ENCODE measurements at places on chromosomes 16 and 17.
A peak's percentile ranks its signal among the peaks of the same experiment; 100 is the strongest.

GRCh38 chr16:12682432-12683165, 121.1 kb downstream of the CPPED1 start:
- no peak for DNase-seq

GRCh38 chr17:17457680-17458079, 19.1 kb upstream of the MED9 start:
- no peak for DNase-seq

DNA sequence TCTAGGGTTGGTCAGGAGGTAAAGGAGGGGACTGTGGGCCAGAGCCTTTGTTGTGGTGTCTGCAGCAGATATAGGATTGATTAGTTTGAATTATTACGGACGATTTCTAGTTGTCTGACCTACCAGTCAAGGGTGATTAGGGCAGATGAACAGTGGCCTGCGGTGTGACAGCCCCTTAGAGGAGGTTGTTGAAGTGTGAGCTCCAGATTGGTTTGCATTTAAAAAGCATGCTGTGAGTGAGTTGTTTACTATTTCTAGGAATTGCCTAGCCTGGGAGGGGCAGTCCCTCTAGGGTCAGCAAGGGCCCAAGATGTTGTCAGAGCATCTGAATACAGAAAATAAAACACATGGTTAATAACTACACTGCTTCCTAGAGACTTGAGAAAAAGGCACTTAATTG, 108.8 kb downstream of the ARHGAP44 start:
- DNase-seq: no peak

DNA sequence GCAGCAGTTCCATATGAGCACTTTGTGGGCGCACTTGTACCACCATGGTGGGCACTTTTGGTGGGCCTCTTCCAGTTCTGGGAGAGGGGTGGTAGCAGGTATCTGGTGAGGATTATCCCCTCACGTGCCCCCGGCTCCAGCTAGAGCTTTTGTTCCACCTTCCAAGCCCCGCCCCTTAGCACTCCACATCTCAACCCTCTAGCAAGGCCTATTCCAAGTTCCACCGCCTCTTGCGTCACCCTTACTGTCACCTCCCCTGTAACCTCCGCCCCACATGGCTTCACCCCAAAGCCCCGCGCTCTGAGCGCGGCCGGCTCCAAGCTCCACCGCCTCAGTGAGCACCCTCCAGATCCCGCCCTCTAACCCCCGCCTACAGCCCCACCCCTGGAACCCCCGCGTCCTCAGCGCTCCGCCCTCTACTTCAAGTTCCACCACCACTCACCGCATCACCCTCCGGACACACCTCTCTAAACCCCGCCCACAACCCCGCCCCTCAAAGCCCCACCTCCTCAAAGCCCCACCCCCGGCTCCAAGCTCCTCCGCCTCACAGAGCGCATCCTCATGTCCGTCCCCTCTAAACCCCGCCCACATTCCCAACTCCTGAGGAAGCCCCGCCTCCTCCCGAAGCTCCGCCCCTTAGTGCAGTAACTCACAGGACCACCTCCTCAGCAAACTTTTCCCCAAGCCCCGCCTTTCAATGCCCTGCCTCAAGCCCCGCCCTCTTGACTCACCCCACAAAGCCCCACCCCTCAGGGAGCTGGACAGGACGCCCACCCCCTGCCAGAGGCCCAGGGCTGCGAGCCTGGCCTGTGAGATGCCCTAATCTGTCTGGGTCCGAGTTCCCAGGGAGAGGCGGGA, 11.1 kb downstream of the SCN4A start:
- peak; percentile 45 for DNase-seq

DNA sequence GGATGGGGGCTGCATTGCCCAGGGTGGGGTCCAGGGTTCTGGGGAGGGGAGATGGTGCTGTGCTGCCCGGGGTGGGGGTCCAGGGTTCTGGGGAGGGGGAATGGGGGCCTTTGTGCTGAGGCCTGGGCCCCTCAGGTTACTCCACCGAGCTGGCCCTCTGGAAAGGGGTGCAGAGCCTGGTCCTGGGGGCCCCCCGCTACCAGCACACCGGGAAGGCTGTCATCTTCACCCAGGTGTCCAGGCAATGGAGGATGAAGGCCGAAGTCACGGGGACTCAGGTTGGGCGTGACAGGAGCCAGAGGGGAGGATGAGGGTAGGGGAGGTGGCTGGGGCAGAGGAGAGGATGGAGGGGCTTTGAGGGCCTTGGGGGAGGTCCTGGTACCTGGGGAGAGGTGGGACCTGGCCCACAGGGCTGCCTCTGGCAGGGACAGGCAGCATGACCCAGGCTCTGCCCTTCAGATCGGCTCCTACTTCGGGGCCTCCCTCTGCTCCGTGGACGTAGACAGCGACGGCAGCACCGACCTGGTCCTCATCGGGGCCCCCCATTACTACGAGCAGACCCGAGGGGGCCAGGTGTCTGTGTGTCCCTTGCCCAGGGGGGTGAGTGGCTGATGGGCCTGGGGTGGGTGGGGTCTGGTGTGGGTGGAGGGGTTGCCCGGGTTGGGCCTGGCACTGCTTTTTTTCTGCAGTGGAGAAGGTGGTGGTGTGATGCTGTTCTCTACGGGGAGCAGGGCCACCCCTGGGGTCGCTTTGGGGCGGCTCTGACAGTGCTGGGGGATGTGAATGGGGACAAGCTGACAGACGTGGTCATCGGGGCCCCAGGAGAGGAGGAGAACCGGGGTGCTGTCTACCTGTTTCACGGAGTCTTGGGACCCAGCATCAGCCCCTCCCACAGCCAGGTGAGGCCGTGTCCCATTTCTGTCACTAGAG, 7.8 kb downstream of the ITGAX start:
- no peak for DNase-seq

- DNase-seq: no peak
Observed at GRCh38 chr17:2883544-2884213, 87.4 kb downstream of the RAP1GAP2 start.

All from stimulated activated CD4-positive, alpha-beta T cell treated with anti-CD3 and anti-CD28 coated beads, Interleukin-12 subunit alpha, Interleukin-12 subunit beta, amount 100 ng/mL, for 48 hours (primary cell).